ENCODE measurements at places on chromosomes 4 and X. TPM values are rescaled to one million over a fixed set of nuclear protein-coding genes. Genes with fewer than 3 reads are reported as not detected.

- DNase-seq = peak; percentile 18
Observed at GRCh38 chr4:108611365-108611764, 9.0 kb upstream of the RPL34 start.

DNA sequence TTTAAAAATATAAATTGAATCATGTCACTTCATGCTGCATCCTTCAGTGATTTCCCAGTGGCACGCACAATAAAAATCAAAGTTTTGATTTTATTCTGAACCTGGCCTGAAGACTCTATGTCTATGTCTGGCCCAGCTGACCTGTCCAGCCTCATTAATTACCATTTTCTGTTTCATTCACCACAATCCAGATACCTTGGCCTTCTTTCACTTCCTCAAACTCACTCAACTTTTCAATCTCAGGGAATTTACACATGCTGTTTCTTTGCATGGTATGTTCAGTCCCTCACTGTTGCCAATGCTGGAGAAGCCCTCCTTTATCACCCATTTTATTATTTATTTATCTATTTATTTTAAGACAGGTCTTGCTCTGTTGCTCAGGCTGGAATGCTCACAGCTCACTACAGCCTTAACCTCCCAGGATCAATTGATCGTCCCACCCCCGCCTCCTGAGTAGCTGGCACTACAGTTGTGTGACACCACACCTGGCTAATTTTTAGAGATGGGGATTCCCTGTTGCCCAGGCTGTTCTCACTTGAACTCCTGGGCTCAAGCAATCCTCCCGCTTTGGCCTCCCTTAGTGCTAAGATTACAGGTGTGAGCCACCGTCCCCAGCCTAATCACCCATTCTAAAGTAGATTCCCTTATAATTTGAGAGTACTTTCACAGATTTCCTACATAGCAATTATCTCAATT is 43.1 kb downstream of the ZGRF1 start:
- DNase-seq = no peak

LPAR4 gene
- 0.07 TPM for total RNA-seq

DNA sequence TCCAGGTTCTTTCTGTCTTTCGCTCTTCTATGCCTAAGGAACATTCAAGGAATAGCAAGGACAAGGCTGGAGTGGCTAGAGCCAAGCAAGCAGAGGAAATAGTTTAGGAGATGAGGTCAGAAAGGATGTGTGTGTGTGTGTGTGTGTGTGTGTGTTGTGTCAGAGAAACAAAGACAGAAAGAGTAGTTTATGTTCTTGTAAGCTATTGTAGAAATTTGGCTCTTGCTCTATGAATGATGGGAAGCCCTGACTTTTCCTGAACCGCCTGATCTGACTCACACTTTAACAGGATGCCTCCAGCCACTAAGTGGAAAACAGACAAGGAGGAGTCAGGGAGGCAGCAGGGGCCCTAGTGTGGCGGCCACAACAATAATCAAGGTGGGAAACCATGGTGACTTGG is 39.7 kb downstream of the LGI2 start:
- peak; percentile 33 for DNase-seq

DNA sequence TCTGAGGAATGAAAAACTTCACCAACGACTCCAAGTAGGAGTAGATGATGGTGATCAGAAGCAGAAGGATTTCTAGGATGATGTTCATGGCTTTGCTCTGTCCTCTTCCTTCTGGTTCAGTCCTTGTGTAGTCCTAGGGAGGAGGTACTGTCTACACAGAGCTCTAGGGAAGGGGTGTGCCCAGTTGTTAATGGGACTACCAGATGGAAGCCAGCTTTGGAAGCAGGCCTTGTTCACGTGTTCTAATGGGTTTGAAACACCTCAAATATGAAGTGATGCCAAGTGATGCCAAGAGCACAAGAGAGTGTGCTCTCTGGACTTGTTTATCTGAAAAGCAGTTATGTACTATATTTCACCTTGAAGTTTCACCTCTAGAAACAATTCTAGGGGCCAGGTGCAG is at the start of gene HSD17B13:
TSS of gene HSD17B13 (minus strand) at position 129 of the 400 bp plus-strand sequence. CDS start at position 88, 41 bp downstream.
- DNase-seq = no peak

- no peak for DNase-seq
Observed at GRCh38 chrX:46627062-46627461, 53.5 kb downstream of the CHST7 start.

DNA sequence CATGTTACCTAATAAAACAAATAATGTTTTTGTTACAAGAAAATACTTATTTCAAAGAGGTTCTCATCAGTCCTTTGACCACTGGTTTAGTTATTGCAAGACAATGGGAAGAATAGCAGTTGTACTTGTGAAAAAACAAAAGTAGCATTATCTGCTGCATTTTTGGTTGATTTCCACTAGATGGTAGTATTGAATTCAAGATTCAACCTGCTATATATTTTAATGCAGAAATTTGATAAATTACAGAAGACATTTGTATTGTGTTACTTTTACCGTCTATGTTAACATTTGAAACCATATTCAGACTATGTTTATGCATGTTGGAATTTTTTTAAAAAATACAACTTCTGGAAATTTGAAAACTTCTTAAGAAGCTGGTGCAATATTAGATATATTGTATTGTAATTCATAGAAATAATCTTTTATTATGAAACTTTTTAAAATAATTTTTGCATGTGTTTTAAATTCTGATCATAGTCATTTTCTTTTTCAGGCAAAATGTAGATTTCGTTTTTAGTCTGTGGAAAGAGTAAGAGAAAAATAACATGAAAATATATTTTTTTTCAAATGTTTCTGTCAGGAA is 56.4 kb downstream of the SPCS3 start:
- DNase-seq = peak; percentile 30

ZRSR2 gene
- 8.0 TPM for total RNA-seq

HGFAC gene
- total RNA-seq = not detected

DNA sequence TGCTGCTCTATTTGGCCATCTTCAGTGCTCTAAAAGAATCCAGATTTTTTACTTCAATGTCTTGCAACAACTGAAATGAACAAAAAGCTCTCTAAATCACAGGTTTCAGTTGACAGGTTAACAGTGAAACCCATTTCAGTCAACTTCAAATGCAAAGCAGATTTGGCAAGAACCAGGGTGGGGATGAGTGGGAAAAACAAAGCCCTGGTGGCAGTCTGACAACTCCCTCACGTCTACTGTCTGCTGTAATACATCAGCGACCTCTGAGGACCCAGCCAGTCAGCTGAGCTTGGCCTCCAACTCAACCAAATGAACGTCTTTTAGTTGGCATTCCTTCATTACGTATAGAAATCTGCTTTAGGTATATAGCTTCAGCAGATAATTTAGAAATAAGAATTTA is 95.8 kb downstream of the COL25A1 start:
- DNase-seq = no peak

GRCh38 chr4:93648258-93648657 is 180.3 kb upstream of the ATOH1 start:
- no peak for DNase-seq

DNA sequence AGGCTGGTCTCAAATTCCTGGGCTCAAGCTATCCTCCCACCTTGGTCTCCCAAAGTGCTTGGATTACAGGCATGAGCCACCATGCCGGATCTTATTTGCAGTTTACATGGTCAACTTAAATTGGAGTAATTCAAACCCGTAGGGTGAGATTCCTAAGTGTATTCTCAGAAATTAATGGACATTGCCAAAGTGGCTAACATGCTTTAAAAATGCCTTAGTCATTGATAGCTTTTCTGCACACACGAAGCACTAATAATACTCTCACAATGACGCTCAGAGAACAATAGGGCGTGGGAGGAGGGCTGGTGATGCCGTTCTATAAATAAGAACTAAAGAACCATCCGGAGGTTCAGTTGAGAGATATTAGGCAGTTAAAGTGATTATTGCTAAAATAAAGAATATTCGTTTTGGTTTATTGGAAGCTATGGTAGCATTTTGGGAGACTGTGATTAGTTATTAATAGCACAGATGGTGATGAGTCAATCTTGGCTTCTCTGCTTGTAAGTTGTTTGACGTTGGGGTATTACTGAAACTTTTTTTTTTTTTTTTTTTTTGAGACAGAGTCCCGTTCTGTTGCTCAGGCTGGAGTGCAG is 79.1 kb downstream of the TRAPPC11 start:
- DNase-seq = no peak

GRCh38 chr4:16253127-16253960 is 27.1 kb upstream of the TAPT1 start:
- DNase-seq = peak; percentile 54

- no peak for DNase-seq
Observed at GRCh38 chr4:147813109-147813773, 81.4 kb downstream of the ARHGAP10 start.

DNA sequence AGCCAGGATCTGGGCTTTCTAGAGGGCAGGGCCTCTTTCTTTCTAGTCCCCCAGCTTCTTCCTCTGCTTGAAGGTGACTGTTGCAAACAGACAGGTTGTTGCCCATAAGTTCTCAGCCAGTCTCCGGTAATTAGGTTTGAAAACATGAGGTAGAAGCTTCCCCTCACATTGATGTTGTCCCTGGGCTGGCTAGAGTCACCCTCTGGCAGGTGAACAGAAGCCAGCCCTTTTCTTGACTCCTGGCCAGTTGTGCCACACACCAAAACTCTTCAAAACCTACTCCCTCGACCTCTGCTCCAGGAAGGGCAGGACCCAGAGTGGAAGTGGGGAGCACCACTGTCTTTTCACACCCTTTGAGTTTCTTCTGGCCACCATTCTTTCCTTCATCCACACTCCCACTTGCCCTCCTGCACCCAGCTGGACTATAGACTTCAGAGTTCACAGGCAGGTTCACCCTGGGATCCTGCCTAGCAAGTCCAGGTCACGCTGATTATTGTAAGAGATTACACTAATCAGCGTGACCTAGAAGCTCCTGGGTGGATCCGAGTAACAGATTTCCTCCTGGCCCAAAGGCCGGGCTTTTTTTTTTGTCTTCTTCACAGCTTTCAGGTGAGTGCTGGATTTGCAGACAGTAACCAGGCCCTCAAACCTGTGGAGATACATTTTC is 37.4 kb upstream of the ARHGAP6 start:
- DNase-seq = no peak

SULT1E1 gene
- total RNA-seq = not detected

- peak; percentile 54 for DNase-seq
Observed at GRCh38 chrX:10190367-10190766, 33.6 kb downstream of the CLCN4 start.

ADRA2C gene
- 5.9 TPM for total RNA-seq

GRCh38 chr4:39626261-39626660 is 12.4 kb downstream of the SMIM14 start:
- DNase-seq = no peak

MAGED4 gene
- 6.9 TPM for total RNA-seq

- DNase-seq = peak; percentile 25
Observed at GRCh38 chr4:155877971-155878370, 11.9 kb upstream of the ASIC5 start.

DNA sequence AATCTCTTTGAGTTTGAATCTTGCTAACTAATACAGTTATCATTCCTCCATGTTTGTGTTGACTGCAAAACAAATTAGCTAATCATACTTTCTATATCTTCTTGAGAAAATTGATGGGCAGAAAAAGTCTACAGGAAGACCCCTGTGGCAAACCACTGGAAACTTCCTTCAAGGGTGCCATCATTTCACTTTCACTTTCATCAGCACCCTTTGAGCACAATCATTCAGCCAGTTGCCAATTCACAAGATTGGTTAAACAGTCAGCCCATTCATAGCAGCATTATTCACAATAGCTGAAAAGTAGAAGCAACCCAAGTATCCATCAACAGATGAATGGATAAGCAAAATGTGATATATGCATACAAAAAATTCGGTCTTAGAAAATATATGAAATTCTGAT is 101.5 kb downstream of the CCDC160 start:
- DNase-seq = no peak

- DNase-seq = no peak
Observed at GRCh38 chr4:38030023-38030422, 69.8 kb downstream of the PTTG2 start.

DNA sequence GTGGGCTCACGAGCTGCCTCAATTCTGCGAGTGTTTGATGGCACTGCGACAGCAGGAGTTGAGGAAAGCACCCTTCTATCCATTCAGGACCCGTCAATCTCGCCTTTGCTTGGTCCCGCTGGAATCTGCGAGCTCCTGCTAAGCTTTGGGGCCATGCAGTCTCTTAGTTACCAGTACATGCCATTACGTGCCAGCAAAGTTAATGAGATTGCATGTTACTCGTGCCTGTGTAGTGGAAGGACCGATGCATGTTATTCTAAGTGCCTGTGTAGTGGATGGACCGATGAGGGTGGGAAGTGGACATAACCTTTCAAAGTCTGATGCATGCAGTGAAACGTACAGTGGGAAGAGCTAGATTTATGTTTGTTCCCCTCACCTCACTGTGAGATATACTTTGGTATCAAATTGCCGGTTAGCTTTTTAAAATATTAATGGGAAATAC is 569 bp downstream of the RPS3A start:
- DNase-seq = no peak

CFI gene
- 1.1 TPM for total RNA-seq

- no peak for DNase-seq
Observed at GRCh38 chr4:90542216-90542615, 415.0 kb downstream of the CCSER1 start.

FAM184B gene
- not detected for total RNA-seq

DNA sequence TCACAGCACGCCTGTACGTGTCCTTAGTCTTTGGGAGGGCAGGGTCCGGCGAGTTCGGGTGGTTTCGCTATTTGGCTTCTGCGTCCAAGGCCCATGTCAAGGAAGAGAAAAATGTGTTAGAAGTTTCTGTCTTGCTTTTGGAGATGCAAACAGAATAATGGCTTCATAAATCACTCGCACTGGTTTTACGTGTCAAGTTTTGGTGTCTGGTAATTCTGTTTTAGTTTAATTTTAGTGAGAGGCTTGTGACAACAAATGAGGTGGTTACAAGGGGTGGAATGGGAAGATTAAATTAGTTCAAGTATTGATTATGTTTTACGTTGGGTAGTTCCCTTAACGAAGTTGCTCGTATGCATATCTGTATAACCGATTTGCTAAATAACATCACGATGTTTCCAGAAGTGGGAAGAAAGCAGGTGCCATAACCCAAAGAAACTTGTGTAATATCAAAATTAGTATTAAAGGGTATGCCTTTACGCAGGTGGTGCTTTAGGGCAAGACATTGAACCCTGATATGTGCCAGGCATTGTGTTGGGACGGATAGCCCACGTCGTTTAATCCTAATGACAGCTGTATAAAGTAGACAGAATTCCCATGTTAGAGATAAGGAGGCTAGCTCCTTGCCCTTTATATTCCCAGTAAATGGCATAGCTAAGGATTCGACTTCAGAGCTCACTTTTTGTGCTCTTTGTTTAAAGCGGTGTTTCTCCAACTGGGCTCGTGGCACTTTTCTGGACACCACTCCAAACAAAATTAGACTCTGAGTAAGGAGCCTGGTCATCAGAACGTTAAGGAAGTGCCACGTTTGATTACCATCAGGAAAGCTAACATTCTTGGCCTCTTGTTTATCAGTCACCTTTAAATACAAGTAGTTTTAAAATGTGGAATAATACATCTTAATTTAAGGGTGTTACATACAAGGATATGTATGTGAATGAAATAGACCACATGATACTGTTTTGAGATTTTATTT is 843 bp downstream of the RPL34 start:
- no peak for DNase-seq

- no peak for DNase-seq
Observed at GRCh38 chrX:112612558-112612957, 67.2 kb downstream of the LHFPL1 start.
